ENCODE measurements at places on chromosomes 16 and 17. TPM values are rescaled to one million over a fixed set of nuclear protein-coding genes. Genes with fewer than 3 reads are reported as not detected.
A peak's percentile ranks its signal among the peaks of the same experiment; 100 is the strongest.

DNA sequence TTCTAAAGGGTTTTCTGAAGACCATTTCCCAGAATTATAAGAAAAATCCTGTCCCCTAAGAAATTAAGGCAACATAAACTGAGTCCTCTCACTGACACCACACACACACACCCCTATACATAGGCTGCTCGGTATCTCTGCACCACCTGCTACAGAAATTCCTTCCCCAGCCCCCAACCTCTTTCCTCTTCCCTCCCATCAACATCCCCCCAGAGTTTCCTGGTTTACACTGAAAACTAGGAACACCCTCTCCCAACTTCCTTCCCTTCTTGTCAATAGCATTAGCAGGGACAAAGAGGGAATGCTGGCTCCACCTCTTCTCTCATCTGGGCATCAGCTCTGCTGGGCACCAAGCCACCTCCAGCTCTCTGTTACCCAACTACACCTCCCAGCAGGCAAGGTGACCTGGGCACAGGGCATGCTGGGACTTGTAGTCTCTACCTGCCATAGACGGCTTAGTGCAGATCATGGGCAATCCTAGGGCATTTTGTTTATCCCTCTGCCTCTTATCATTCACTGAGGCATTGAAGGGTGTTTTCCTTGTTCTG is 15.7 kb downstream of the CAVIN1 start:
- DNase-seq: peak; percentile 94

Gene PRSS21
- polyA plus RNA-seq: not detected

Gene C17orf78
- not detected for polyA plus RNA-seq

GRCh38 chr16:85931596-85932402 is 32.8 kb downstream of the IRF8 start:
- DNase-seq: no peak

Gene TBC1D3L
- 2.8 TPM for polyA plus RNA-seq

GRCh38 chr16:12265108-12265507 is 288.6 kb downstream of the SNX29 start:
- no peak for DNase-seq

GRCh38 chr17:59186850-59187249 is 23.0 kb upstream of the SMG8 start:
- DNase-seq: no peak

Gene CDT1
- polyA plus RNA-seq: 0.27 TPM

- no peak for DNase-seq
Observed at GRCh38 chr16:80198311-80199299, 342.2 kb upstream of the DYNLRB2 start.

DNA sequence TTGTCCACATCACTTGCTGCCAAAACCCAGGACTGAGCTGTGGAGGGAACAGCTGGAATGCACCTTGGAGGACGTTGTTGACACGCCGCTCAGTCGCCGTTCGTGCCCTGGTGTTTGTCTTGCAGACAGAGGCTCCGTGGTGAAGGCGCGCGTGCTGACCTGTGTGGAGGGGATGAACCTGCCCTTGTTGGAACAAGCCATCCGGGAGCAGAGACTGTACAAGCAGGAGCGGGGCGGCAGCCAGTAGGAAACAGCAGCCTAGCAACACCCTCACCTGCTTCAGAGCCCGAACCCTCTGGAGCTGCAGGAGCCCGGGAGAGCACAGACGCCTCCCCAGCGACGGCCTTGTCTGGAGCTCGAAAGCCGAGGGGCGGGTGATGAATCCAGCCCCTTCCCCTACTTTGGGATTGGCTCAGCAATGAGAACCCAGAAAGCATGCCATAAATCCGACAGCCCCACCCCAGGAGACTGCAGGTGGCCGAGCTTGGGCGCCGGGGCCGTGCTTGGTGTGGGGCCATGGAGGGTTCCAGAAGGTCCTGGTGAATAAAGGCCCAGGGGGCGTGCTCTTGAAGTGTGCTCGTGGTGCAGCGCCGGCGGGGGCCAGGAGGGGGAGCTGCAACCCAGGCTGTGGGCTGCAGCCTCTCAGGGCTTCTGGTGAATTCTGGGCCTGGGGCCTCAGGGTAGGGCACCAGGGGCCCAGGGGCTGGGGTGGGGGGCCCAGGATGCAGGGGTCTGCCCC is 470 bp upstream of the CDK3 start:
- DNase-seq: peak; percentile 80

Gene HAP1
- polyA plus RNA-seq: 0.05 TPM

DNA sequence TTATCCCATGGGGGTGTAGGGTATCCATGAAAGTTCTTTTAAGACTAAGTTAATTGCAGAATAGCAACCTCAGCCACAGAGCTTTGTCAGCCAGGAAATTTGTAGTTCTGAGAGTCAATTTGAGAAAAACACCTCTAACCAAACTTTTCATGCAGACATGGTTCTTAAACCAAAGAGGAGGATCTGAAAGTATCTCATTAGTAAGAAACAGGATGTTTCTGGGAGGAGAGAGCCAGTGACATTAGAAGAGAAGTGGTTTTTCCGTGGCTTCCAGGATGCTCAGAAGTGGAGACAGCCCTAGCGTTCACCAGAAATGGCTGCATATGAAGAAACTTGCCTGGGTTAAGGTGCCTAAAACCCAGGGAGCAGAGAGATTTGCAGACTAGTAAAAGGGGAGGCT is 7.9 kb downstream of the GNAO1 start:
- DNase-seq: no peak

Gene SMPD3
- polyA plus RNA-seq: 0.14 TPM

- DNase-seq: no peak
Observed at GRCh38 chr16:62853887-62854286, 817.6 kb upstream of the CDH8 start.

Gene CCL22
- polyA plus RNA-seq: not detected
